ENCODE measurements at places on chromosomes 1 and 21.

GRCh38 chr1:21362096-21362495, 71.8 kb upstream of the ECE1 start:
- DNase-seq = no peak

- DNase-seq = no peak
Measured at GRCh38 chr1:22204989-22205913, 62.4 kb upstream of the WNT4 start.

- DNase-seq = no peak
Measured at GRCh38 chr1:244413736-244414135, 38.0 kb downstream of the ADSS2 start.

- no peak for DNase-seq
Measured at GRCh38 chr1:172279939-172280636, 140.4 kb upstream of the C1orf105 start.

DNA sequence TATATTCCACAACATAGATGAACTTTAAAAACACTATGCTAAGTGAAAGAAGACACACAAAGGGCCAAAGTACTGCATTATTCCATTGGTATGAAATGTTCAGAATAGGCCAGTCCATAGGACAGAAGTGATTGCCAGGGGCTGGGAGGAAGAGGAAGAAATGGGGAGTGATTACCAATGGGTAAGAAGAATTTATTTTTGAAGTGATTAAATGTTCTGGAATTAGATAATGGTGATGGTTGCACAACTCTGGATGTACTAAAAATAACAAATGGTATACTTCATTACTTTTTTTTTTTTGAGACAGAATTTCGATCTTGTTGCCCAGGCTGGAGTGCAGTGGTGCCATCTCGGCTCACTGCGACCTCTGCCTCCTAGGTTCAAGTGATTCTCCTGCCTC, 61.7 kb downstream of the CHD5 start:
- DNase-seq = no peak

- DNase-seq = no peak
Measured at GRCh38 chr1:183600634-183601033, 10.4 kb upstream of the NCF2 start.

DNA sequence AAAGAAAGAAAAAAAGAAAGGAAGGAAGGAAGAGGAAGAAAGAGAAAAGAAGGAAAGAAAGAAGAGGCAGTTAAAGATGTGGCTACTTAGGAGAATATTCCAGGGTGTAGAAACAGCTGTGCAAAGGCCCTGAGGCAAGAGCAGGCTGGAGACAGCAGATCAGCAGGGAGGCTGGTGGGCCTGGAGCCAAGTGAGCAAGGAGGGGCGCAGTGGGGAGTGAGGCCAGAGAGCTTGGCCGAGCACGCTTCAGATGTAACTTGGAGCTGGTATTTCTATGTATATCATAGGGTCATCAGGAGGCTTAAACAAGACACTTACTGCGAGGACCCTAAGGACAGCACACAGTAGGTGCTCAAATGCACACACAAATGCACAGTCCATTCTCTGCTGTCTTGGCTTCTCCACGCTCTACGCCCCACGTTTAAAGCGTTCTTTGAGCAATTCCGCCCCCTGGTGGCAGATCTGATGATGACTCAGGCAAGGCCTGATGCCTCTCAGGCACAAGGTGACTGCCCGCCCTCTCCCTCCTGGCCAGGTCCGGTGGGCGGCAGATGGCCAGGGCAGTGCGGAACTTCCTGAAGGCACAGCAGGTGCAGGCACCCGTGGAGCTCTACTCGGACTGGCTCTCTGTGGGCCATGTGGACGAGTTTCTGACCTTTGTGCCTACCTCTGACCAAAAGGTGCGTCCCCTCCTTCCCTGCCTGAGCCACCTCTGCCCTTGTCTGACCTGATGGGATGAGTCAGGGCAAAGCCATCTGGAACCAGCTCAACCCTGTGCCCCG, 11.9 kb upstream of the PADI3 start:
- DNase-seq = peak; percentile 97

DNA sequence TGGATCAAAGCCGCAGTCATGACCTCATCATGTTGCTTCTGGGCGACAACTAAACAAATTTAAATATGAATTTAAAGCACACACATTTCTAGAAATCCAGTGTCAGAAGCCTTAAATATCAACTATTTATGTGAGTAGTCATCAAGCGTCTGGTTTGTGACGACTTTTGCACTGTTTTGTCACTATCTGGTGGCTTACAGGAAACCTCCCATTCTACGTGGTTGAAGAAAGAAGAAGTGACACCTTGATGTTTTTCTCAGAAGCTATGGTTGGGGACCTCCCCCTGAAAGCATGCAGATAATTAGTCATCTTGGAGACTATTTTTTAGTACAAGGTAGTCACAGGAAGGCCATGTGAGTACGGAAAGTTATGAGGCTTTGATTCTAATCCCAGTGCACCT, 58.5 kb downstream of the TENT5C start:
- no peak for DNase-seq

DNA sequence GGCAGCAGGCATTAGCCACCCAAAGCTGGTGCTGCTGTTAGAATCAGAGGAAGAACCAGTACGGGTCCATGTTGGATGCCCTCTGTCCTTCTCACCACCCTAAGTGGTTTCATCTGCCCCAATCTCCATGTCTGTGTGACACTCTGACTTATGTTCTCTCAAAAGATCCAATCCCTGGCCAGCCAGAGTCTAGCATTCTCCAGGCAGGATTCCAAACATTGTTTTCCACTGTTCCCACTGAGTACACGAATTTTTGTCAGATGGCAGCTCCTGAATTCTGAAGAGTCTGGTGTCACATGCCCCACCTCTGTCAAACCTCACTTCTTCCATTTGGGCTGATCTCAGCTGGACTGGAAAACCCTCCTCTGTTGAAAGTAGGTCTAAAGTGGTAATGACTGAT, 166.0 kb downstream of the DISC1 start:
- no peak for DNase-seq

DNA sequence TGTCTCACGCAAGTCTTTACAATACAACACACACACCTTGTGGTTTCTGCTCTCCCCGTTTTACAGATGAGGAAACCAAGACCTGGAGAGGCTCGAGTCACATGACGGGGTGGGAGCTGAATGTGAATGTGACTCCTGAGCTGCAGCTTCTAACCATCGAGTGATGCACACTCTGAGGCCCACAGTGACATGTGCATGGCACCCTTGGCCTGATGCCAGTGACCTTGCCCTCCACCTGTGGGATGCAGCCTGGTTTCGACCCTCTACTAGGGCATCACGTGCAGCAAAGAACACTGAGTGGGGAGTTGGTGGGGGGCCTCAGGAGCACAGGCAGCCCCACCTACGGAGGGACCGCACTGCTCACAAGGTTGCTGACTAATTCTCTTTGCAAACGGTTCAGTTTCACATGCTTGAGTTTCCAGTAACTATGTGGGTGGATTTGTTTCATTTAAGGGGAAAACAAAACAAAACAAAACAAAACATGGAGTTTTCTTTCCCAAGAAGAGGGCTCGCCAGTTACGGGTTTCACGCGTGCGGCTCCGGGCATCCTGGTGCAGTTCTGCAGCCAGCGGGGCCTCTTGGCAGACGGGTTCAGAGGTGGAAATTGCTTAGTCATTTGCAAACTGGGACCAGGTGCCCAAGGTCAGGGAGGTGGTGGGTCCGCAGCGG, 22.9 kb downstream of the SPSB1 start:
- no peak for DNase-seq

- no peak for DNase-seq
Measured at GRCh38 chr1:208631092-208631491, 386.9 kb upstream of the PLXNA2 start.

- DNase-seq = no peak
Measured at GRCh38 chr1:155831279-155831976, 25.6 kb downstream of the GON4L start.

DNA sequence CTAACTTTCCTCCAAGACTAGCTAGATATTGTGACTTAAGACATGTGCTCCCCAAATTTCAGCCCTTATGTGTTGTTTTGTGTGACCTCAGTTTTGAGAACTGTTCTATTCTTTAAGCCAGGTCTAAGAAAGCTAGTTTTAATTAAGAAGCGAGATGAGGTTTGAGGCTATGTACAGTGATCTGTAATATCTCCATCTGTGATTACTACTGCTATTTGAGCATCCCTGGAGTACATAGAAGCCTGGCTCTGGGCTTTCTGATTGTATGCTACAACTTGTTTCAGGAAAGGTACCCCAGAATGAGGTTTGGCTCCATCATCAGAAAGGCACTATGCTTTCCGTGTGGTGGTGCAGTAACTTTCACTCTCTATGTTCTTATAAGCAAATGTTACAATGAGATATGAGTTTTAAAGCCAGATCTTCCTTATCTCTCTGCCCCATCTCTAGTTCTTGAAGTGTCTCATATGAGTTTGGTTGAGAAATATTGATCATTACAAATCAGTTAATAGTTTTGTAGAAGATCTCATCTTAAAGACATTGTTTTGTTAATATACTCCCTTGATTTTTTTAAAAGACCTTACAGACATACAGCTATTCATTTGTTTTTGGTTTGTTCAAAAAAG, 605 bp downstream of the RGS4 start:
- DNase-seq = no peak

GRCh38 chr1:204645666-204646065, 39.9 kb downstream of the LRRN2 start:
- DNase-seq = no peak

- no peak for DNase-seq
Measured at GRCh38 chr1:31535561-31535960, 40.8 kb upstream of the TINAGL1 start.

DNA sequence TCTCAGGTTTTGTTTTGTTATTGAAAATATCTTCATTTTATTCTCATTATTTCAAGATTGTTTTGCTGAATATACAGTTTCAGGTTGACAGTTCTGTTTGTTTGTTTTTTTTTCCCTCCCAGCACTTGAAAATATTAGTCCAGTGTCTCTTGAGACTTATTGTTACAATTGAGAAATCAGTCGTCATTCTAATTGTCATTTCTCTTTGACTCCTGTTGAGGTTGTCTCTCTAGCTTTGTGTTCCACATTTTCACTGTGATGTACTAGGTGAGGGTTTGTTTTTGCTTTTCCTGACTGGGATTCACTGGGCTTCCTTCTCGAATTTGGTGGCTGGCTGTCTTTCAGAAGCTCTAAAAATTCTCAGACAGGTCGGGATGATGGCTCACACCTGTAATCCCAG, 443.2 kb upstream of the VAMP3 start:
- no peak for DNase-seq

Measured in nephron progenitor cell (in vitro differentiated cells).